ENCODE measurements at places on chromosomes 7 and 10.

DNA sequence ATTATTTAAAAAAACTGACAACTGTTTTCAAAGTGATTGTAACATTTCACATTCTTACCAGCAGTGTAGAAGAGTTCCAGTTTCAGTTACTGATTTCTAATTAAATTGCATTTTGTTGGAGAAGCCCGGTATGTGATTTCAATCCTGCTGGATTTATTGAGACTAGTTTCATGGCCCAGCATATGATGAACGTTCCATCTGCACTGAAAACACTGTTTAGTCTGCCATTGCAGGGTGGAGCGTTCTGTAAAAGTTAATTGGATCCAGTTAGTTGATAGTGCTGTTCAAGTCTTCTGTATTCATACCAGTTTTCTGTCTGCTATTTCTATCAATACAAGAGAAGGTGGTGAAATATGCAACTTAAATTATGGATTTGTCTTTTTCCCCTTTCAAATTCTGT lies 37.3 kb upstream of the CCNY start:
- DNase-seq: no peak

DNA sequence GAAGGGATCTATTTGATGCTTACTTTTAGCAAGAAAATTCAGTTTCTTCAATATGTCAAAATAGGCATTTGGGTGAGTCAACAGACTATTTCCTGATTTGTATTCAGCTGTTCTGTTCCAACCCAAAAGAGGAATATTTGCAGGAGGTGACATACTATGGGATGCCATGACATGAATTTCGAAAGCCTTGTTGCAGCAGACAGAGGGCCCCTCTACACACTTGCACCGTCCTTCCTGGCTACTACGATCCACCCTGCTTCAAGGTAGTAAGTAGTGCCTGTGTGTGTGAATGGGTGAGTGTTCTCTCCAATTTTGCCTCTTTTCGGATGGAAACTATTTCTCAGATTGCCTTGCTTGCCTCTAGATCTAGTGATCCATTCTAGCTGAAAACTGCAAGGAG lies 413.0 kb upstream of the ADARB2 start:
- DNase-seq: no peak

- DNase-seq: no peak
These were observed 29.5 kb downstream of the PLXDC2 start for GRCh38 chr10:19845503-19846368.

- DNase-seq: no peak
These were observed 261.2 kb upstream of the SHH start for GRCh38 chr7:156073366-156074052.

GRCh38 chr10:15627617-15628196 lies 92.0 kb downstream of the ITGA8 start:
- no peak for DNase-seq

GRCh38 chr7:51141451-51142003 lies 175.1 kb downstream of the COBL start:
- DNase-seq: no peak

GRCh38 chr7:114588506-114588905 lies 173.9 kb downstream of the FOXP2 start:
- no peak for DNase-seq

DNA sequence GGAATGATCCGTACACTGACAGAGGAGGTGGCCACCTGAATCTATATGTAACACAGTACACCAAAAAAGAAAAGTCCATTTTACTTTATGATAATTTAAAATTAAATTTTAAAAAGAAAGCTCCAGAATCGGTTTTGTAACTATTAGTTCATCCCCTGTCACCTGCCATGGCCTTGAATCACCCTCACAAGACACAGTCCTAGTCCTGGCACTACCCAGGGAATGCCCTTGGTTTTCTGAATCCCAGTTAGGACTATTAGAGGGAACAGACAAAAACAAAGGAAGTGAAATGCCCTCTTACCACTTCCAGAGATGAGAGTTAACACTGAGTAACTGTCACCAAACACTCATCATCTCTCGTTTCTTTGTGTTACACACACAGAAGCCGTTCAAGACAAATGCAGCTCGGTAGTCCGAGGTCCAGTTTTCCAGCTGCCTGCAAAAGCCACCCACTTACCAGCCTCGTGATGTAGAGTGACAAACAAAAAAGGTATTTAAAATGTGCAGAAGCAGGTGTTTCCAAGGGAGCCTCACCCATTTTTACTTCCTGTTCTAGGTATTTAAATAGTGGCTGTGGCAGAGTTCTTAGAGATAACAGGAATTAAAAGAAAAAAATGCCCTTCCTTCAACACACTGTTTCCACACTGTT lies 6.1 kb downstream of the PTPRN2 start:
- no peak for DNase-seq

Measured in activated CD4-positive, alpha-beta T cell treated with anti-CD3 and anti-CD28 coated beads, Interleukin-2, amount 50 U/mL, for 24 hours (primary cell).